Right lobe of liver (tissue), 6 donors: ENCODE measurements at places on chromosomes 16 and 17. TPM values are rescaled to one million over a fixed set of nuclear protein-coding genes. Genes with fewer than 3 reads are reported as not detected.

- no peaks in the 10 kb centered on the region for H3K36me3 ChIP-seq
- peaks cover 10% of the 10 kb centered on the region for H3K4me1 ChIP-seq
- no peaks in the 10 kb centered on the region for H3K27me3 ChIP-seq
- H3K27ac ChIP-seq, result peak overlapping the region; percentile 41
These were observed 97.6 kb downstream of the MRM3 start for GRCh38 chr17:879546-880442.

AANAT gene
- not detected for total RNA-seq

DNA sequence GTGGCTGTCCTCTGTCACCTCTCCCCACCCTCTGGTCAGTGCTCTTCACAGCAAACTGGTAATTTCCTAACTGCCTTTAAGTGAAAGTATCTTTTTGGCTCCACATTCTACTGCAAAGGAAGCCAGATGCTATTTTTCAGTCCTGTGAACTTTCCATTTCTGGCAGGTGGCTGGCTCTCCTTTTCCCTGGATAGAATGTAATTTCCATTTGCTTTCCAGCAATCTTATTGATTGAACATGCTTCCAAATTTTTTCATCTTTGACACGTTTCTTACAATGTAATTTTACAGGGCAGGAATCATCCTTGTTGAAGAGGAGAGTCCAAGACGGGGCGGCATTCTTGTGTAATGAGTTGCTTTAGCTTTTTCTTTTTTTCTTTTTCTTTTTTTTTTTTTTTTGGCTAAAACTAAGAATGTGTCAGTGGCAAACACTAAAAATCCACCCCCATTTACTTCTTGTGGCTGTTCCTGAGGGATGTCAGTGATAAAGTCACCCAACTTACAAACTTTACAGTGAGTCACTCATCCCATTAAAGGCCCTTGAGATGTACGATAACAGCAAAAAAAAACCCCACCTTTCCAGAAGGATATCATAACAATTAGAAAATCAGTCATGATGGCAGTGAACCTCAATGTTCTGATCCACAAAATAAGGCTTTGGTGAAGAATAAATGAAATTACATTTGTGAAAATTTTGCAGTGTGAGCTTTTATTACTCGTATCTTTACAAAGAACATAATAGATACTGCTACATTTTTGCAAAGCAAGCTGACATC lies 29.4 kb upstream of the PRKCA start:
- no peaks in the 10 kb centered on the region for H3K4me1 ChIP-seq
- H3K36me3 ChIP-seq, result no peaks in the 10 kb centered on the region
- no peak overlapping the region for H3K4me3 ChIP-seq
- no peak for DNase-seq
- H3K27me3 ChIP-seq, result no peaks in the 10 kb centered on the region

TSNAXIP1 gene
- 1.0 TPM for total RNA-seq

- no peak overlapping the region for H3K4me3 ChIP-seq
- H3K4me1 ChIP-seq, result no peaks in the 10 kb centered on the region
- H3K27me3 ChIP-seq, result no peaks in the 10 kb centered on the region
- no peak overlapping the region for H3K27ac ChIP-seq
These were observed 15.5 kb upstream of the SPACA3 start for GRCh38 chr17:32976131-32976530.

LDHD gene
- 94.3 TPM for total RNA-seq

GRCh38 chr16:24609417-24609739 lies 70.0 kb downstream of the RBBP6 start:
- no peaks in the 10 kb centered on the region for H3K4me1 ChIP-seq
- peaks cover 3% of the 10 kb centered on the region for H3K27me3 ChIP-seq
- H3K4me3 ChIP-seq, result no peak overlapping the region
- H3K36me3 ChIP-seq, result no peaks in the 10 kb centered on the region

HEXIM2 gene
- total RNA-seq, result 8.6 TPM

SLFN14 gene
- total RNA-seq, result 0.12 TPM

TNFRSF17 gene
- not detected for total RNA-seq

SEPTIN1 gene
- 1.7 TPM for total RNA-seq

DNA sequence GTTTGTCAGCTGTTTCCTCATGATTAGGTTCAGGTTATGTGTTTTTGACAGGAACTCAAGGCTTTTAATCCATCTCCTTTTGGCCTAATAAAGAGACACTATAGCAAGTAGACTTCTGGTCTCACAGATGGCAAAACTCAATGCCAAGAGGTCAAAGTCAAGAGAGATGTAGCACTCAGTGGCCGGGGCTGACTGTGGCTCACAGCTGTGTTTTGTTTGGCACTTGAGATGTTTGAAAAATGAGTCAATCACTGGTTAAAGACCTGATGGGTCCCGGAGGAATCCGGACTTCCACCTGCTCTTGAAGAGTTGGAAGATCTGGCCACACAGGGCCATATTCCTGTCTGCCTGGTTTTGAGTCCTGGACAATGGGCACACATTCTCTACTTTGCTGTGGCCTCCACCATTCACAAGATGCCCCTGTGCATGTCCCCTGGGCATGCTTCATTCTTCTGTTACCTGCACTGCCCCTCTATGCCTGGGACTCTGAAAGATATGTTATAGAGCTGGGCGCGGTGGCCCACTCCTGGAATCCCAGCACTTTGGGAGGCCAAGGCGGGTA lies 210.3 kb downstream of the SNX29 start:
- no peak overlapping the region for H3K4me3 ChIP-seq
- H3K27me3 ChIP-seq, result no peaks in the 10 kb centered on the region
- H3K36me3 ChIP-seq, result no peaks in the 10 kb centered on the region
- no peaks in the 10 kb centered on the region for H3K4me1 ChIP-seq

- H3K27ac ChIP-seq, result no peak overlapping the region
- no peaks in the 10 kb centered on the region for H3K4me1 ChIP-seq
- H3K36me3 ChIP-seq, result no peaks in the 10 kb centered on the region
- peaks cover 4% of the 10 kb centered on the region for H3K27me3 ChIP-seq
- DNase-seq, result no peak
These were observed 47.8 kb upstream of the AMZ2 start for GRCh38 chr17:68199837-68200688.

PPY gene
- not detected for total RNA-seq

DNA sequence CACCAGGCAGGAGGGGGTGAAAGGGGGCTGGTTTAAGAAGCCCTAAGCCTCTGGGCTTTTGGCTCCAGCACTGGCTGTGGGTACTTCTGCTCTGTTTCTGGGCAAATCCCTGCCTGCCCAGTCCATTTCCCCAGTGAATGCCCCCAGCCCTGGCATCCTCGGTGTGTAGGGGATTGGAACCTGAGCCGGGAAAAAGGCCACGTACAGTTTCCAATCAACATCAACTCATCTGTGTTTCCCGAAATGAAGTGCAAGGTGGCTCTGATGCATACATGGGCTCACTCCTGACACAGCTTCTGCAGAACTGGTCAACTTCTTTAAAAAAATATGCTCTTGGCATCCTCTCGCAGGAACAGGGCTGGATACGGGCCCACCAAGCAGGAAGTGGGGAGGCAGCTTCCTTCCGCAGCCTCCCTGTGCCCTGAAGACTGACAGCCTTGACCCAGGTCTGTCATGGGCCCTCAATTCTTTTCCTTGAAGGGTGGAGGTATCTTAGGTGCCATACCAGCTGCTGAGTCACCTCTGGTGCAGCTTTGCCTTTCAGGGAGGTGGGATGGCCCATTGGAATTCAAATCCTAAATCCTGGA lies 73.3 kb downstream of the N4BP1 start:
- peaks cover under 1% of the 10 kb centered on the region for H3K4me1 ChIP-seq
- no peaks in the 10 kb centered on the region for H3K36me3 ChIP-seq
- no peak for DNase-seq
- H3K27me3 ChIP-seq, result no peaks in the 10 kb centered on the region

- peaks cover 3% of the 10 kb centered on the region for H3K4me1 ChIP-seq
- no peaks in the 10 kb centered on the region for H3K36me3 ChIP-seq
- H3K27ac ChIP-seq, result no peak overlapping the region
- H3K4me3 ChIP-seq, result no peak overlapping the region
- H3K27me3 ChIP-seq, result no peaks in the 10 kb centered on the region
These were observed 395.8 kb downstream of the NPIPA8 start for GRCh38 chr16:17940584-17941364.

KRT12 gene
- total RNA-seq, result not detected

GRCh38 chr16:86495756-86496261 lies 14.5 kb upstream of the FOXF1 start:
- H3K27me3 ChIP-seq, result no peaks in the 10 kb centered on the region
- no peak for DNase-seq
- H3K4me3 ChIP-seq, result no peak overlapping the region
- H3K27ac ChIP-seq, result no peak overlapping the region

DNA sequence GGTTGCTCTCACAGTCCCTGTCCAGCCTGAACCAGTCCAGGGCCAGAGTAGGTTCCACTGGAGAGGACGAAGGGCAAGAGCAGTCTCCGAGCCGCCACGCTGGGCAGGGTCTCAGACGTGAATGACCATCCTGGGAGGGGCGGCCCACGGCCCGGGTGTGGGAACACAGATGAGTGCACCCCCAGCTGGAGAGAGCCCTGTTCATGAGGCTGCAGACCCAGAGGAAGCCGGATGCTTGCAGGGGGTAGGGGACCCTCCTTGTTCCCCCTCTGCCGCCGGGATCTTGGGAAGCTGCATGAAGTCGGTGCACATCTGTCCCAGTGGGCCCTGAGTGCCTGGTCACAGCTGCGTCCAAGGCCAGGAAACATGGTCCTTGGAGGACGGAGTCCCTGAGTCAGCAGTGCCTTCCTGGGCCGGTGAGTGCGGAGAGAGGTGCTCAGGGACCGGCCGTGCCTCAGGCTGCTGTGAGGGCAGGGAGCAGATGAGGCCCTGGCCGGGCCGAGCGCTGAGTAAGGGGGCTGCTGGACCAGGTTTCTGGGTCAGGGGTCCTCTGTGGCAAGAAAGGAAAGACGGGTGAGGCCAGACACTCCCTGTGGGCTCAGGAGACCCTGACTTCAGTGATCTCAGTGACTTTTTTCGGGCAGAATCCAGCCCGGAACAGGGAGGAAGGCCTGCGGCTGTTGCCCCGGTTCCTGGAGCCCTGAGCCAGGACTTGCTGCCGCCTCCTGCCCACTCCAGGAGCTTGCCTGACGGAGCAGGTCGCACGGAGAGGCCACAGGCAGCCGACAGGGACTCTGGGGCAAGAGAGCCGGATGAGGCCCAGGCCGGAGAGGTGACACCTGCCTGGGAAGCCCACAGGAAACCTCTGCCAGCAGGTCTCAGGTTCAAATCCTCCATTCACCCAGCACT lies 45.8 kb downstream of the ACTG1 start:
- H3K27ac ChIP-seq, result no peak overlapping the region
- H3K27me3 ChIP-seq, result no peaks in the 10 kb centered on the region
- no peak for DNase-seq

DNA sequence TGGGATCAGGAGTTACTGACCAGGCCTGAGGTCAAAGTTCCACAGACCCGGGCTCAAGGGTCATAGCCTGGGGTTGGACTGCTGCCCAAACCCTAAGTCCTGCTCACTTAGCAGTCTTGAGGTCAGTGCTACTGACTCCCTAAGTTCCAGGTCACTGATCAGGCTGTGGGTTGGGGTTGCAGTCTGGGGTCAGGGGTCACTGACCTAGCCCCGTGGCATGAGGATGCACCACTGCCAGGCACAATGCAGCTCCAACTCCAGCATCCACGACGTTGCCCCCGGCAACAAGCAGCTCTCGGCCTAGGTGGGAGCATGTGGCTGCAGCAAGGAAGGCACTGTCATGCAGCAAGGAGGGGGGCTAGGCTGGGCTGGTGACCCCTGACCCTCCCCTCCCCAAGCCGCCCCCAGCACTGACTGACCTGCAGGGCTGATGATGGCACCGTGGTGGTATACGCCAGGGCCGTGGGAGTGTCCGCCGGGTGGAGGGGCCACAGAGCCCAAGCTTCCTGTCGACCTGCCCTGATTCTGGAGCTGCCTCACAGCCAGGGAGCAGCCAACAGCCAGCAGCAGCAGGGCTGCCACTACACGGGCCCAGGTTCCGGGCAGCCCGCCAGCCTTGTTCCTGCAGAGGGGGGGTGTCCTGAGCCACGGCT lies 1.1 kb downstream of the GGT6 start:
- DNase-seq, result no peak
- peaks cover 4% of the 10 kb centered on the region for H3K4me1 ChIP-seq
- H3K27me3 ChIP-seq, result no peaks in the 10 kb centered on the region
- no peak overlapping the region for H3K27ac ChIP-seq
- no peaks in the 10 kb centered on the region for H3K36me3 ChIP-seq

GRCh38 chr17:67035131-67036083 lies 8.9 kb upstream of the CACNG1 start:
- H3K36me3 ChIP-seq, result no peaks in the 10 kb centered on the region
- DNase-seq, result no peak
- H3K27ac ChIP-seq, result no peak overlapping the region
- H3K27me3 ChIP-seq, result no peaks in the 10 kb centered on the region

CDT1 gene
- total RNA-seq, result 0.44 TPM

DNA sequence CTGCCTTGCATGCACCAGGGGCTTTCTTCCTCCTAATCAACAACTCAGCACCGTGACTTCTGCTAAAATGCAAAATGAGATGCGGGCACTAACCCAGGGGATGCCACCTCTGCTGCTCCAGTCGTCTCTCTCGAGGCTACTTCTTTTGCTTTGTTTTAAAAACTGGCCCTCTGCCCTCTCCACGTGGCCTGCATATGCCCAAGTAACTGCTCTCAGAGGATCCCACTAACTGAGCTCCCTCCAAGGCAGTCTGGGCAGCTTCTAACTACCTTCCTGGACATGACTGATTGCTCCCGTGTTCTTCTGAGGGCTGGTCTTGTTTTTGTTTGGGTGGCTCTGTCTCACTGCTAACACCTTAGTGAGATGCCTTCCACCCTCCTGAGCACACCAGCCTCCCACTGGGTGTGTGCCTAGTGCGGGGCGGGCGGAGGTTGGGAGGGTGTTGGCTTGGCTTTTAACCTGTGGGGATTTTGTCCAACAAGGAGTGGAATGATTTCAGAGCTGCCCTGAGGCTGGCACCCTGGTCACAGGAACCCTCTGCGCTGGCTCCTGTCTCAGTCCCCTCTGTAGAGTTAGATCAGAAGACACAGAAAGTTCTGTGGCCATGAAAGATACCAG lies 8.9 kb upstream of the LGALS9 start:
- H3K27ac ChIP-seq, result no peak overlapping the region
- H3K4me1 ChIP-seq, result no peaks in the 10 kb centered on the region
- no peaks in the 10 kb centered on the region for H3K36me3 ChIP-seq
- no peak overlapping the region for H3K4me3 ChIP-seq
- no peak for DNase-seq

GRCh38 chr17:7558544-7559319 lies at the start of gene TNFSF13:
Gene TNFSF13 (plus strand): TSS chr17:7558750. CDS start chr17:7559040, 290 bp downstream.
- no peaks in the 10 kb centered on the region for H3K36me3 ChIP-seq
- H3K4me3 ChIP-seq, result peak within 1 kb of the TSS; percentile 14
- H3K27me3 ChIP-seq, result no peaks in the 10 kb centered on the region
- peak within 1 kb of the TSS; percentile 74 for H3K27ac ChIP-seq

DNA sequence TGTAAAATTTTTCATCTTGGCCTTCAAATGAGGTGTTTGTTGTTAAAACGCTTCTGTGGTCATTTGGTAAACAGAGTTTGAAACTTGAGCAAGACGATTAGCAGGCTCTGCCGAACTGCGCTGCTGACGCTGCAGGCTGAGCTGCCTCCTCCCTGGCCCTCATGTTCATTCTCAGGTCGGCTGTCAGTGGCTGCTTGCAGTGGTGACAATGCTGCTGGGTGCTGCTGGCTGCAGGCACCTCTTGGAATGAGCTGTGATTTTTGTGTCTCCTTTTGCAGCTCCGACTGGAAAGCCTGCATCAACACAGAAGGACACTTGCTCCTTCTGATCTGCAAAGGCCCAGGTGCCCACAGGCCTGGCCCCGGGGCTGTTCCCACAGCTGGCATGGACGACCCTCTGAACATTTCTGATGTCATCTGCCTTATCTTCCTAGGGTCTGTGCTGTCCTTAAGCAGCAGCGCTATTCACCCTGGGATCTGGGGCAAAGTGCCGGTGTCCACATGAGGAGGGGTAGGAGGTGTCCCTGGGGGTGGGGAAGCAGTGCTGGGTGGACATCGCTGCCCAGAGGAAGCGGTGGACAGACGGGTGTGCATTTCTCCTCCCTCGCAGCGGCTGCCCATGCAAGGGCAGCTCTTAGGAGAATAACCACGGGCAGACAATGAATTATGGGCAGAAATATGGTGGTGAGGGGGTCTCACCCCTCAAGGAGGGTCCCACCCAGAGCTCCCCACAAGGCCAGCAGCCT lies 23.1 kb upstream of the OSGIN1 start:
- no peaks in the 10 kb centered on the region for H3K36me3 ChIP-seq
- no peak overlapping the region for H3K27ac ChIP-seq
- H3K27me3 ChIP-seq, result no peaks in the 10 kb centered on the region
- no peak for DNase-seq
- H3K4me3 ChIP-seq, result no peak overlapping the region
